ENCODE measurements at places on chromosomes 2 and 18.

- no peak for DNase-seq
Observed at GRCh38 chr2:37898448-37898847, 26.6 kb upstream of the RMDN2 start.

- DNase-seq: no peak
Observed at GRCh38 chr2:98037666-98038336, 42.1 kb upstream of the TMEM131 start.

- no peak for DNase-seq
Observed at GRCh38 chr18:49769047-49769728, 44.1 kb downstream of the ACAA2 start.

DNA sequence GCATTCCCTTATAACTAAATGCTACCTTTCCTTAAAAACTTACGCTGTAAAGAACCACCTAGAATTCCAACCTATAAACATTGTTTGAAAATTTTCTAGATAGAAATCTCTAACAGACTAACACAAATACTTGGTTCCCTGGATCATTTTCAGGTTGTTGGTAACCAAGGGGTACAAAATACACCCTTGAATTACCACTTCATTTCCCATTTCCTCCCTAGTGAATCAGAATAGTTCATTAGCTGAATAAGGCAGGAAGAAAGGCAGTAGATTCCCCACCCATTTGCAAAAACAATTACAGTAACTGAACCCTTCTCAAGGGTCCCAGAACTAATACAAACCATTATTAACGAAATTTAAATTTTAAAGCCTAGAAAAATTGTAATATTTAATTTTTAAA, 5.5 kb downstream of the MEX3C start:
- DNase-seq: no peak

GRCh38 chr2:206387808-206388207, 55.5 kb upstream of the ADAM23 start:
- DNase-seq: no peak

GRCh38 chr18:34358923-34359322, 134.2 kb upstream of the NOL4 start:
- no peak for DNase-seq

- no peak for DNase-seq
Observed at GRCh38 chr2:3823748-3824147, 120.4 kb downstream of the DCDC2C start.

DNA sequence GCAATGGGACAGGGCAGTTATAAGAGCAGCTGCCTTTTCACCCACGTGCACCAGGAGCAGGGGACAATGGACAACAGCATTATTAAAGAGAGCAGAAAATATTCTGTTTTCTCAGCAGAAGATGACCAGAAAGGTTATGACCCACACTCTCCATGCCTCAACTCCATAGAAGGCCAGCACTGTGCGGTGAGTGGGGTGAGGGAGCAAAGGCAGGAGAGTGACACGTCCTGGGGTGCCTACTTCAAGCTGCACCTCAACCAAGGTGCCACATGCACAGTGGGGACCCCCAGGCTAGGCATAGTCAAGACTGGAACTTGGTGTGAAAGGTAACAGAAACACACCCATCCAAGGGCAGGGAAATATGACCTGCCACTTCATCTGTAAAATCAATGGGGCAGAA, 50.4 kb downstream of the POLR1A start:
- DNase-seq: no peak

DNA sequence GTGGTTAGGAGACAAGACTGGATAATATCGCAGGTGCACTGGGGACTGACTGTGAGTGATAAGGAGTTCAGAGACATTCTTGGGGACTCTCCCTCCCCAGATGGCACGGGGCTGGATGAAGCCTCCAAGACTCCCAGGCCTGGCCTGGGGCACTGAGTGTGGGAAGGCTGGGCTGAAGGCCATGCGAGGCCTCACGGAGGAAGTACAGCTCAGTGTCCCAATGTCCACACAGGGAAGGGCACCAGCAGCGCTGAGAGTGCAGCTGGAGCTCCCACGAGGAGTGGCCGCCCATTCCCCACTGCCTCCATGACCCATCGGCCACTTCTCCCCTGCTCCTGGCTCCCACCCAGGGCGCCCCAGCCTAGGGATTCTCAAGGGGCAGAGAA, 6.5 kb downstream of the MFSD2B start:
- no peak for DNase-seq

- DNase-seq: no peak
Observed at GRCh38 chr2:134231301-134231964, 22.4 kb upstream of the MGAT5 start.

GRCh38 chr18:62939926-62940325, 224.6 kb downstream of the PHLPP1 start:
- no peak for DNase-seq

GRCh38 chr2:240461471-240462072, 26.1 kb downstream of the GPC1 start:
- no peak for DNase-seq

Data from stimulated activated CD8-positive, alpha-beta memory T cell treated with anti-CD3 and anti-CD28 coated beads, Interleukin-7, amount 100 ng/mL, for 1 hour (primary cell).